ENCODE measurements at places on chromosomes 6 and 20.
A peak's percentile ranks its signal among the peaks of the same experiment; 100 is the strongest.

DNA sequence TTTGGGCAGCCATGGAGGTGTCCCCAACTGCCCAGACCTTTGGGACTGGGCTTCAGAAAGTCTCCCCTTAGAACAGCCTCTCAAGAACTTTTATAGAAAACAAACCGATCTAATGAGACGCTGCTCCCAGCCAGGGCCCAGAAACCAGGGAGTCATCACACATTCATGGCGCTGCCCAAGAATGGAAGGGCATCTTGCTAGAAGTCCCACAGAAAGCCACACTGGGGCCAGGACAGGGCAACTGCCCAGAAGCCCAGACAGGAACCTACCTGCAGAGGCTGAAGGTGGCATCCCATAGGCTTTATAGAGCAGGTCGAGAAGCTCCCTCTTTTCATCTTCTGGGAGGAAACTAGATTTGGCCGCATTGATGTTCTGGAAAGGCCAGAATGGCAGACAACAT, 31.5 kb downstream of the ADA start:
- no peak for DNase-seq

DNA sequence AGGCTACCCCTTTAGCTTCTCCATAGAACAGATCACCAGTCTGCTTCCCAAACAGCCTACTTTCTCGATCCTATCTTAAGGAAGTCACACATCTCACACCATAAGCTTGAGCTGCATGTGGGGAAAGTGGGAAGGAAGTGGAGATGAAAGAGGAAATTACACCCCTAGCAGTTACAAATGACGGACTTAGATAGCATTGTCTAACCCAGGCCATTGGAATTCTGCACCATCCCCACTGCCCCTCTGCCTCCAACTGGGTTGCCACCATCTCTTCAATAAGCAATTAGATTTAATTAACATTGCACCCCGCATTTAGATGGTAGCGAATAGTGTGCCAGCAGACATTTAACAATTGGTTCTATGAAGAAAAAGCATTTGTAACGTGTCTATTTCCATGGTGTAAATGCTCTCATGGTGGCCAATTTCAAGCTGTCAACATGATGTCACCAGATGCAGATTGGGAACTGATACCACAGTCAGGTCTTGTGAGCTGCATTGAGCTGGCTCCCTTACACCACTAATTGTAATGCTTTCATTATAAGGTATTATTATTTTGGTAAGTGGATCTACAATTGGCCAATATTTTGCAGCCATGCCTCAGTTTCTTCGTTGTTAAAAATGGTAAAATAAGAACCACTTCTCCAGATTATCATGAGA, 124.7 kb downstream of the CD24 start:
- DNase-seq, result no peak

DNA sequence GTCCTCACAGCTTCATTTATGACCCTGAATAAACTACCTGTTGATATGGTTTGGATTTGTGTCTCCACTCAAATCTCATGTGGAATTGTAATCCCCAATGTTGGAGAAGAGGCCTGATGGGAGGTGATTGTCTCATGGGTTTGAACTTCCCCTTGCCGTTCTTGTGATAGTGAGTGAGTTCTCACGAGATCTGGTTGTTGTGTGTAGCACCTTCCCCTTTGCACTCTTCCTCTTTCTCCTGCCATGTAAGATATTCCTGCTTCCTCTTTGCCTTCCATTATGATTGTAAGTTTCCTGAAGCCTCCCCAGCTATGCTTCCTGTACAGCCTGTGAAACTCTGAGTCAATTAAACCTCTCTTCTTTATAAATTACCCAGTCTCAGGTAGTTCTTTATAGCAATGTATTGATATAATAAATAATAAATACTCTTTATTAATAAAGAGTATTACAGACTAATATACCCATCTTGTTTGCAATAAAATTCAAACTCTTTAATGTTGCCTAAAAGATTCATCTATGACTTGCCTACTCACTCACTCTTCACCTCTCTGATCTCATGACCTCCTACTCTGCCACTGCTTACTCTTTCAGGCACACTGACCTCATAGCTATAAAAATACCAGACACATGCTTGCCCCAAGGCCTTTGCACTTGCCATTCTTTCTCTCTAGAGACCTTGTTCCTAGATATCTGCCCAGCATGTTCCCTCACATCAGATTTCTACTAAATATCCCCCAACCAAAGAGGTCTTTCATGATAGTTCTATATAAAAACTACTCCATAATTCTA, 256.4 kb upstream of the MARCKS start:
- DNase-seq, result no peak

DNA sequence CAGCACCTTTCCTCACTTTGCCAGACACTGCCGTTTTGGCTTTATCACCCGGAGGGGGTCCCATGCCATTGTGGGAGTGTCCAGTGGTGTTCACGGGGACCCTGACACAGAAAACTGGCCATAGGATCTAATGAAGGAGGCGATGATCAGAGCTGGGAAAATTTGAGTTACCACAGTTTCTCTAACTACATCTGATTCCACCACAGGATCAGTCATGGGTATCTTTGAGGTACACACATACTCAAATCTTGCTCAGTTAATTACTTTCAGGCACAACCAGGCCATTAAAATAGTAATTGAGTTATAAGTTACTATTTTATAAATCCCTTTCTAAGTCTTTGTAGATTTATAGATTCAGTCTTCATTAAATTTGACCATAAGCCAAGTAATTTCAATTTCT, 215.1 kb downstream of the PRL start:
- DNase-seq, result no peak

DNA sequence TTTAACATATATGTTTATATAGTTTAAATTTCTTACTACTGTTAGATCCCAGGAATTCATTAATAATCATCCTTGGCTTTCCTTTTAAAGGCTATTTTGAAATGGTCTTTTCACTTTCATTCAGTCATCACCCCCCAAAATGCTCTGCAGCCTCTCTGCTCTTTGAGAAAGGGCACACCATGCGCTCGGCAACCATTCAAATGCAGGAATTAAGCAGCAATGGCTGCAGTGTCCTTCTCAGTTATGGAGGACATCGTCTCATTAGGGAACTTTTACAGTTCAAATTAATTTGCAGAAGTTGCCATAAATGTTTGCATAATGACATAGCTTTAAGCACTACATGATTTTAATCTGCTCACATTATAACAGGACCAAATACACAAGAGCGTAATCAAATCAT, 6.3 kb downstream of the TUBB1 start:
- DNase-seq, result no peak

- no peak for DNase-seq
Observed at GRCh38 chr6:45759472-45759810, 256.2 kb downstream of the CLIC5 start.

- DNase-seq, result no peak
Observed at GRCh38 chr6:73742433-73742832, 46.4 kb downstream of the CD109 start.

- DNase-seq, result no peak
Observed at GRCh38 chr20:49375170-49375569, 97.3 kb upstream of the ZNFX1 start.

DNA sequence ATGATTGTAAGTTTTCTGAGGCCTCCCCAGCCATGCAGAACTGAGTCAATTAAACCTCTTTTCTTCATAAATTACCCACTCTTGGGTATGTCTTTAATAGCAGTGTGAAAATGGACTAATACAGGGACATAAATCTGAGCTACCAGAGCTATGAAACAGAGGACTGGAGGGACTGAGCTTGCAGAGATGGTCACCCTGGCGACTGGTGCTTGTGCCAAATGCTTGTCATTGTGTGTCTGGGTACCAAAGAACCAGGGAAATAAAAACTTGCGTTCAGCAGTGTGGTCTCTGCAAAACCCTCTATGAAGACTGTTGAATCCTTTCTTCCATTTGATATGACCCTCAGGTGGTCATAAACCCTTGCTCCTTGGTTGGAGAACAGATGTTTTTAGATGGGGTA, 105.1 kb upstream of the PRL start:
- no peak for DNase-seq

- peak; percentile 3 for DNase-seq
Observed at GRCh38 chr6:8837343-8837742, 402.0 kb upstream of the SLC35B3 start.

DNA sequence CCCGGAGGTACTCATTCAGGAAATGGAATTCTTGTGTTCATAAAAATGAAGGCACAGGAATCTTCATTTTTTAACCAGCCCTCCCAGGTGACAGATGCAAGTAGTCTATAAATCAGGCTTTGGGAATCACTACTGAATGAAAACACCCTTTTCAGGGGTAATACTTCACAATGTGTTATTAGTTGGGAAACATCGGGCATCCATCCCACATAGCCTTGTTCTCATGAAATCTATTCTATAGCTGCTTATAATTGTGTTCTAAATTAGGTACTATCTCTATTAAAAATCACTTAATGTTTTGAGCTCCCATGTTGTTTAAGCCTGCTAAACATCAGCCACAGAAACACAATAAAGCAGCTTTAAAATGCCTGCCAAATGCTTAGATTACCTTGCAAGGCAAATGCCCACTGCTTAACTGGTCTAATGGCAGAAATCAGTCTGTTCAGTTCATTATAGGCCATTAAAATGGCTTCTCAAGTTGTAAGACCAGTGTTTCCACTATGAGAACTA, 94.9 kb downstream of the L3MBTL3 start:
- no peak for DNase-seq

DNA sequence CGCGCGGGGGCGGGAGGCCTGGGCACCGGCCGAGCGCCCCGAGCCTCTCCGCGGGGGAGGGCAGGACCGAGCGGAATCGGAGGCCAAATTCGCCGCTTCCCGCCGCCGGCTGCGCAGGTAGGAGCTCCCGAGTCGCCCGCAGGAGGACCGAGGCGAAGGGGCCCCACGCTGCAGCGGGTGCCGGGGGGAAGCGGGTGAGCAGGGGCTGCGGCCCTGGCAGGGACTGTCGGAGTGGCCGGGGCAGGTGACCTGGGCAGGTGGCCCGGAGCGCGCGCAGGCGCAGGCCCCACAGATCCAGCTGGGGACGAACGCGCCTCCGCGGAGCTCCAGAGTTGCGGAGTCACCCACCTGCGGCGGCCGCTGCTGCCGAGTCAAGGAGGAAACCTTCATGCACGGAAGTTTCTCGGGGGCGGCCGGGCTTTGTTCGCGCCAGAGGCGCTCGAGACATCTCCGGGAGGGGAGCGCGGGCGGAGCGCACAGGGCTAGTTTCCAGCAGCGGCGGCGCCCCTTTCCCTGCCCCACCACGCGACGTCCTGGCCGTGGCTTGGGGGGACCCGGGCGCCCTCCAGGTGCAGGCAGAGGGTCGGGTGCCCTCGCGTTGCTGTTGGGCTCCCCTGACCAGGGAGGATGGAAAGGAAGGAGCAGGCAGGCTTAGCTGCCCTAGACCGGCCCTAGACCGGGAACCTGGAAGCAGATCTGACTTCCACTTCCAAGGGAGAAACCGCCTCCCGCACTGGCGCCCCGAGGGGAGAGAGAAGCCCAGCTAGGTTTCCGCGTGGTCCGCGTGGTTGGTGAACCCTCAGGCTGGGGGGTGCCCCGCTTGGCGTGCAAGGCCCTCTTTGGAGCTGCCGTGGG, 590 bp downstream of the SLCO4A1 start:
- peak; percentile 49 for DNase-seq

- DNase-seq, result no peak
Observed at GRCh38 chr6:134553936-134554335, 236.0 kb upstream of the SGK1 start.

All from nephron progenitor cell (in vitro differentiated cells).